ENCODE measurements at places on chromosomes 16 and 17.

- peak; percentile 95 for DNase-seq
Observed at GRCh38 chr16:89505204-89506112, 2.7 kb upstream of the SPG7 start.

GRCh38 chr17:82846061-82846691 is 6.4 kb upstream of the ZNF750 start:
- DNase-seq, result peak; percentile 79

DNA sequence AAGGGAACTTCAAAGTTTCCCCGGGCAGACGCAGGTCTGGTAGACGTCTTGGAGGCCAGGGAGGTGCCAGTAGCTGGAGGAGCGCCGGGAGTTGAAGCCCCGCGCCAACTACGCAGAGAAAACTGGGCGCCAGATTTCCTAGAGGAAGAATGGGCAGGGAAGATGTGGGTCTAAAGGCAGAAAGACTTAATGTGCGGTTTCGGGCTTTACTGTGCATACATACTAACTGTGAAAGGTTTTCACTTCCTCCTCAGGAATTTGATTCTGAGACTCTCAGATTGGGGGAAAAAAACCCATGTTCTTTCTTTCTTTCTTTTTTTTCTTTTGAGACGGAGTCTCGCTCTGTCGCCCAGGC is 331 bp upstream of the ZNF287 start:
- DNase-seq, result no peak

GRCh38 chr17:12089809-12090384 is 69.2 kb downstream of the MAP2K4 start:
- no peak for DNase-seq

DNA sequence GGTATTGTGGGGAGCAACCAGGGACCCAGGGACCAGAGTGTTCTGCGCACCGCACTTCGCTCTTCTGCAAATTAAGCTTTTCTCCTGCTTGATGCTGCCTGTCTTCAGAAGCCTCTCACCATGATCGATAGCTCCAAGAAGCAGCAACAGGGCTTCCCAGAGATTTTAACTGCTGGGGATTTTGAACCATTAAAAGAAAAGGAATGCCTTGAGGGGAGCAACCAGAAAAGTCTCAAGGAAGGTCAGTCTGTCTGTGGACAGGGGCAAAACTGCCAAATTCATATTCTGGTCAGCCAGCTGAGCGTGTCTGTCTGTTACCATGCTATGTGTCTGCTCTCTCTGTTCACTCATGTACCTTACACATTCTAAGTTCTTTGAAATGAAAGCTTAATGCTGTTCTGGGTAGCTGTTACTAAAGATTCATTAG is 115.7 kb downstream of the MRTFB start:
- DNase-seq, result no peak

- no peak for DNase-seq
Observed at GRCh38 chr17:62392908-62393307, 12.6 kb downstream of the EFCAB3 start.

GRCh38 chr16:56679818-56680217 is 2.5 kb upstream of the MT1X start:
- DNase-seq, result no peak

GRCh38 chr16:67173808-67174705 is 3.7 kb downstream of the NOL3 start:
- peak; percentile 93 for DNase-seq

- no peak for DNase-seq
Observed at GRCh38 chr17:42493319-42493718, 34.6 kb downstream of the ATP6V0A1 start.

GRCh38 chr16:64094992-64095634 is 1026.8 kb downstream of the CDH11 start:
- no peak for DNase-seq

DNA sequence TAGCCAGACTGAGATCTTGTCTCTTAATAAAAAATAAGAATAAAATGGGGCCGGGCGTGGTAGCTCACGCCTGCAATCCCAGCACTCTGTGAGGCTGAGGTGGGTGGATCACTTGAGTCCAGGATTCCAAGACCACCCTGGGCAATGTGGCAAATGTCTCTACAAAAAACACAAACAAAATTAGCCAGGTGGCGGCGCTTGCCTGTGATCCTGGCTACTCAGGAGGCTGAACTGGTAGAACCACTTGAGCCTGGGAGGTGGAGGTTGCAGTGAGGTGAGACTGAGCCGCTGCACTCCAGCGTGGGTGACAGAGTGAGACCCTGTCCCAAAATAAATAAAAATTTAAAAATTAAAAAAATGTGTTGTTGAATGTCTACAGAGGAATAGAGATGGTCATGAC is 2.9 kb upstream of the DEF8 start:
- DNase-seq, result no peak

DNA sequence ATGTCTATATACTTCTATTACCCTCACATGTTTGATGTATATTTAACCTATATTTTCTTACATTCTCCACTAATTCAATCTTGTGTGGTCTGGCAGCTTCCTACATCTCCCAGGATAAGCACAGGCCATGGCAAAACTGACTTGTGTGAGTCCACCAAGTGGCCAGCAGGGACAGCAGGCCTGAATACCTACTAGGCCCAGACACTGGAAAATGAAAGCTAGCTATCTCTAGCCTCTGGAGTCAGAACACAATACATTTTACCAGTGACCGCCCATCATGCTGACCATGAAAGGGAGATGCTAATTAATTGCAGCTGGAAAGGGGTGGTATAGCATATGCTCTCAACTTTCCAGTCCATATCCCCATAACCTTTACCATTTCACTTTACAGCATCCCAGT is 132.3 kb downstream of the PCTP start:
- no peak for DNase-seq

DNA sequence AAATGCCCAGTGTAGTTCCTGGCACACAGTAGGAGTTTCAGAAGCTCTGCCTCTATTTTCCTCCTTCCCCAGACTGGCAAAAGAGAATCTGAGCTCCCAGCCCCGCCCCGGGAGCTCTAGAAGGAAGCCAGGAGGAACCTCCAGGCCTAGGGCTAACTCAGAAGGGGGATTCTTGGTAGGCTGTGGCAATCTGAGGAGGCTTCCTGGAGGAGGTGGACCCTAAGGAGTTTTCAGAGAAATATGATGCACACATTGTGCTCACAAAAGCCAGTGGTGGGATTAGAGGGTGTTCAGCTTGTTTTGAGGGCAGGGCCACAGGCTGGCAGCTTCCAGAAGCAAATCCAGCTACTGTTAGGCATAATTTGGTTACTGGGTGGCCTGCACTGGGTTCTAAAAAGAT is 10.0 kb downstream of the ADGRG1 start:
- no peak for DNase-seq

DNA sequence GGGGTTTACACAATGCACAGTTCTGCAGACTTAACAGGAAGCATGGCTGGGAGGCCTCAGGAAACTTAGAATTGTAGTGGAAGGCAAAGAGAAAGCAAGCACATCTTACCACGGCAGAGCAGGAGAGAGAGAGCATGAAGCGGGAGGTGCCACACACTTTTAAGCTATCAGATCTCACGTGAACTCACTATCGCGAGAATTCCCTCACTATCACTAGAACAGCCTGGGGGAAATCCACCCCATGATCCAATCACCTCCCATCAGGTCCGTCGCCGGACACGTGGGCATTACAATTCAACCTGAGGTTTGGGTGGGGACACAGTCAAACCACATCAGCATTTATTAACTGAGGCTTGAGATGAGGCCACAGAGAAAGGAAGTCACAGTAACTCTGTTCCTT is 326.7 kb downstream of the C16orf95 start:
- no peak for DNase-seq
